ENCODE measurements at places on chromosomes 1 and 21.
A peak's percentile ranks its signal among the peaks of the same experiment; 100 is the strongest.

DNA sequence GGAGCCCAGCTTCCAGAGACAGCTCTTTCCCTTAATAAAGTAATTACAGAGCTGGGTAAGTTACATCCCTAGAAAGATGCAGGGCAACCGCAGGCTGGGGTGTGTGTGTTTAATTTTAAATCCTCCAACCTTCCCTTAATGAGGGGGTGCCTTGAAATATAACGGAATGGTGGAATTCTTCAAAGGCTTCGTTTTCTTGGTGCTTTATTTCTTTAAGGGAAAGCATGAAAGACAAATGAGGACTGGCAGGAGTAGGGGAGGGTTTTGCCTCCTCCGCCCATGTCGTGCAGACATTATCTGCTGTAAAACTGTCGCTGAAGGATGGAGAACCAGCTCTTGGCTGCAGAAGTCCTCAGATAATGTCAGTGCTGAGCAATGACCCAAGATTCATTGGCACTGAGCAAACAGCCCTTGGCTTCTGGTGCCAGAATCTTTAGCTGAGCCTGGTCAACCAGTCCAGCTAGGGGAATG lies 15.5 kb downstream of the SLC6A17 start:
- no peak for DNase-seq

DNA sequence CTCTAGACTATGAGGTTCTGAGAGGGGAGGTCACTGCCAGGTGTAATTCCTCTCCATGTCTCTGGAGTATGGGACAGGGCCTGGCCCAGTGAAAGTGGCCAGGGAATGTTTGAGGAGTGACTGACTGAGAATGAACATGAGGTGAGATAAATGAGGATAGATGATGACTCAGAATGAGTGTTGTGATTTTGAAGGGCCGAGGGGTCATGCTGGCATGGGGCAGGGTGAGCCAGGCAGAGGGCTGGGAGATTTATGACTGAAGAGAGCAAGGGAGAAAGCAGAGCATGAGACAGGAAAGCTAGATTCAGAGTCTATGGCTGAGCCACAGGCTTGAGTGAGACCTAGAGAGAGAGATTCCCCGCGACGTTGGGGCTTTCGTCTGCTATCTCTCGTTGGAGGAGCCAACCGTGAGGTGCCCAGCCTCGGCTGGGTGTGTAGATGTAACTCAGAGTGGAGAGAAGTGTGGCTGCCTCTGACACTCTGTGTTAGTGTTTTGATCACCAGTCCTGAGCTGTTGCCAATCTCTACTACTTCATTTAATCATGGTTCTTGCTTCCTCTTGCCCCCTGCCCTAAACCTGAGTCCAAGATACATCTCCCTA lies 50.1 kb downstream of the FOXD2 start:
- no peak for DNase-seq

DNA sequence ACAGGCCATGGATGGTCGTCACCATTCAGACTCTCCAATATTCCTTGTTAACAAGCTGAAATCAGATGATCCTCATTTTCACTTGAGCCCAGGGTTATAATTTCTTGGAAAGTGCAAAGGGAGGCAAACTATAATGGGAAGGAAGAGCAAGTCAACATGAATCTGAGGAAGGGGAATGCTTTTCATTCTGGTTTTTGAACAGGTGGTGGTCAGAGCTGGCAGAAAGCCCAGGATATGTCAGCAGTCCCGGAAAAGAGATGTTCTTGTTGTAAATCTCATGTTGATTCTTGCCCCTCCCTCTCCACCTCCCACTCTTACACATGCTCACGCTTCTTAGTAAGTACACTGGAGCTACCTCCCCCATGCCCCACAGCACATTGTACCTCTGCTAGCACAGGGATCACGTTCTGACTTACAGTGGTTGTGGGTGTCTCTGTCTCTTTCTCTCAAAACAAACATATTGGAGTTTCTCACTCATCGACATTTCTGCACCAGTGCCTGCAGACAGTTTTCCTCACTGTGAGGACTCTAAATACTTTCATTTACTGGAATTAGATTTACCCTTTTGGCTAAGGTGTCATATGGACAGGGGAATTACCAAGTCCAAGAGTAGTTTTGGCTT lies 77.6 kb downstream of the XCL2 start:
- peak; percentile 94 for DNase-seq

DNA sequence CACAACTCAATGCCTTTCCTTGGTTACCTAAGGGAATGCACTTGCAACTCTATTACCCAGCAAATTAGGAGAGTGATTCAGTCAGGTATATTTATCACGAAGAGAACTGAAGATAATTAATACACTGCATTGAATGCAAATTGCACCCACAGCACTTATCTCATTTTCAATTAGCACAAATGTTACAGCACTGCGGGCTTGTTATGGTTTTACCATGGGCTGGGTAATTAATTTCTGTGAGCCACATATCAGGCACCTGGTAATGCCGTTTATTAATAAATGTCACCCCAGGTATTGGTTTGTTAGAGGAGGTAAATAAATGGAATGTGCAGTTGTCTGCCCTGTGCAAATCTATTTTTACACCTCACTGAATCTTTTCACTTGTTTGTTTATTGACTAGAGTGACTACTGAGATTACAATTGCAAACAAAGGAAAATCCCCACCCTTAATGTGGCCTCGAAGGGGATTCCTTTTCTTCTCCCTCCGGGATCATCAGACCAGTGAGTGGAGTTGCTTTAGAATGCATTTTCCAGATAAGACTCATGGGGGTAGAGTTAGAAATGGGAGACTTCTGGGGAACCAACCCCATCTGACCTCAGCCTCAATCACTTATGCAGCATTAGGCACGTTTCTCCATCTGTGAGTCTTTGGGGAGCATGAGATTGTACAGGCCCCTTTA lies 269.3 kb downstream of the RPS6KC1 start:
- no peak for DNase-seq

DNA sequence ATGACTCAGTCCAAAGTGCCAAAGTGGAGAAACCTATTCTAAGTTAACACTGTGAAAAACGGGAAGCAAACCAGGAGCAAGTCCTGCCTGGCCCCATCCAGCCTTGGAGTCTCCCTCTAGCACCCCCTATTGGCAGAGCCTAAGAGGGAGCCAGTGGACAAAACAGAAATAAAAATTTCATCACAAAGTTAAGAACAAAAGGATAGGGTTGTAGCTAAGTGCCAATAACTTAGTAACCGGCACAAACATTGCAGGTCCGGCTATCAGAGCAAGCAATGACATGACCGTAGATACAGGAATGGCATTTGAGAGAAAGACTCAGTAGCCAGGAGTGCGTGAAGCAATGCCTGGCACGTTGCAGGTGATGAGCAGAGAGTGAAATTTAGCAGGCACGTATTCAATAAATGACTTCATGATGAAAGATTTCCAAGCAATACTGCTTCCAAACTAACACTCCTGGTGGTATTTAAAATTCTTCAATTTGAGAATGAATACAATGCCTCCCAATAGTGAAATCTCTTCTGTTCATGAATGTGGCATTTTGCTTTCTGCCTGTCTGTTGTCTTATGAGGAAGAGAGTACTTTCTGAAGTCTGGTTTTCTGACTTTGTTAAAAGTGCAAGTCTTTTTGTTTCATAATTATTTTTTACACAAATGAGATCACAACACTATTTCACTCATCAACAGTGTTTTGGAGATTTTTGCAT lies 391.0 kb downstream of the OMA1 start:
- DNase-seq: peak; percentile 11

DNA sequence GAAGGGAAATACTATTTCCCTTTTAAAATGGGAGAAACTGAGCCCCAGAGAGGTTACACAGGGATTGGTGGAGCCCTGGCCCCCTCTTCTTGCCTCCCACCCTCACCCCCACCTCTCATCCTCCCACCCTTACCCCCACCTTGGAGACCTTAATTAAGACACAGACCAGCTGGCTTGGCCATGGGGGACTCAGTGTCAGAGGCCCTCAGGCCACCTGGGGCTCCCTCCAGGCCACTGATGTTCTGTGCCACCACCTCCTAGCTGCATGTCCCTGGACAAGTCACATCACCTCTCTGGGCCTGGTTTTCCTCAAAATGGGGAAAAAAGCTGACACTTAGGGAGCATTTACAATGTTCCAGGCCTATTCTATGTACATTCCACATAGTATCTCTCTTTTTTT lies 51.5 kb downstream of the SDC3 start:
- DNase-seq: no peak

DNA sequence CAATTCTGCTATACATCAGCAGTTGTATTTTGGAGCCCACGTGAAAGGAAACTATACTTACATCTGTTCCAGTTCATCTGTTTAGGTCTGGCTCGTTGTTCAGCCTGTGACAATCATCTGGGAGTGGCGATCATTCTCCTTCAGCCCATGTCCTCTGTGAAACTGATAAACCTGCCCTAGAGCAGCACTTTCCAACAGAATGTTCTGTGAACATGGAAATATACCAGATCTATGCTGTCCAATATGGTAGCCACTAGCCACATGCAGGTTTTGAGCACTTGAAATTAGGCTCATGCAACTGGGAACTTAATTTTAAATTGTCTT lies 24.5 kb upstream of the COQ8A start:
- DNase-seq: no peak

GRCh38 chr21:39060485-39061083 lies 122.7 kb downstream of the PSMG1 start:
- no peak for DNase-seq

GRCh38 chr21:25916226-25916625 lies 181.5 kb downstream of the GABPA start:
- DNase-seq: no peak

- DNase-seq: no peak
Observed at GRCh38 chr1:185425163-185425562, 108.1 kb upstream of the IVNS1ABP start.

DNA sequence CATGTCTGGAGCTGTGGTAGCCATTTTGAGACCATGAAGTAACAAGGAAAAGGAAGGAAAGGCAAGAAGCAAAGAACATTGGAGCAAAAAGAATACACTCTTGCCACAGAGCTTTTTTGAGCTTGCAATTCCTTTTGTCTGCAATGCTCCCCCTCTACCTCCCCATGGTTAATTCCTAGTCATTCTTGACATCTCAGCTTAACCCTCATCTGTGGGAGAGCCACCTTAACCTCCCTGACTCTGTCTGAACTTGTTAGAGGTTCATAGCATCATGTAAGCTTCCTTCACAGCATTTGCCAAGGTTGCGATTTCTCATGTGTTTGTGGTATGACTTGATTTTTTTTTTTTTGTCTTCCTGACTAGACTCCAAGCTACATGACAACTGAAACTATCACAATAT lies 564.1 kb upstream of the PLXNA2 start:
- DNase-seq: no peak

- peak; percentile 6 for DNase-seq
Observed at GRCh38 chr1:111754984-111755330, 744 bp upstream of the DDX20 start.

GRCh38 chr1:159341736-159342135 lies 39.6 kb downstream of the FCER1A start:
- no peak for DNase-seq

- DNase-seq: no peak
Observed at GRCh38 chr1:45762291-45762690, 11.8 kb upstream of the IPP start.

DNA sequence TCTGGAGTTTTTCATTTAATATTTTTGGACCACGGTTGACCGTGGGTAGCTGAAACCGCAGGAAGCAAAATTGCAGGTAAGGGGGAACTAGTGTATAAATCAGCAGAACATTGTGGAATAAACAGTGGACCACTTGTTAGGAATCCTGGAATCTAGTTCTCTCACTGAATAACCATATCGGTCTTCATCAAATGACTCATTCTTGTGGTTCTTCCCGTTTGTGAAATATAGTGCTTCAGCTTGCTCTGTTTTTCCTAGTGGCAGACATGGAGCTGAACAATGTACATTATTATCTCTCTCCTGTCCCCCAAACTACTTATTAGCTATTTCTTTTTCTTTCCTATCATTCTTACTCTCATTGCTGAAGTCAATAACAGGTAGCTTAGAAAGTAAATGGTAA lies 61.9 kb downstream of the HSPA13 start:
- no peak for DNase-seq

DNA sequence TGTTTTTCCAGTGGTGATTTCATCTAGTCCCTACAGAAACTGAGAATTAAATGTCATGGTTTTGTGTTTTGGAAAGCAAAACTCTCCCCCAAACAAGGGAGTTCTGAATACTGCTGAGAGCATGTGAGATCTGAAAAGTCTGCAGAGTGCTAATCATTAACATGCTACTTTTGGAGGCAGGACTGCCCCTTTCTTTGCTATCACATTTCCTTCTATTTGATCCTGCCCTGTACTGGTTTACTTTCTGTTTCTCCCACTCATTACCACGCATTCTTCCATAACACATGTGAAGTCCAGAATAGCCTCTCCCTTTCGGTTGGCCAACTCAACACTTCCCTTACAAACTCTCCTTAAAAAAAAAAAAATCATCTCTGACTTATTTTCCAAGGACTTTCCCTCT lies 63.6 kb downstream of the GADD45A start:
- no peak for DNase-seq

- DNase-seq: peak; percentile 11
Observed at GRCh38 chr1:203797948-203798655, 2.7 kb downstream of the ZBED6 start.

DNA sequence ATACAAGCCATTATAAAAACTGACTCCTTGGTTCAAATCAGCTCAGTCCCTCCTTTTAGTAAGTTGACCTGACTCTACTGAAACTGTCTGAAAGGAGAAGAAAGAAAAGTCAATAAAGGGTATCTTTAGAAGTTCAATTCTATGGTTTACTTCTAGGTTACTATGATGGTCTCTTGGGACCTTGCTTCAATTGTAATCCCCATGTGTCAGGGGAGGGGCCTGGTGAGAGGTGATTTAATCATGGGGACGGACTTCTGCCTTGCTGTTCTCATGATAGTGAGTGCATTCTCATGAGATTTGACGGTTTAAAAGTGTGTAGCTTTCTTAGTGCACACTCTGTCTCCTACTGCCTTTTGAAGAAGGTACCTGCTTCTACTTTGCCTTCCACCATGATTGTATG lies 31.7 kb upstream of the FNBP1L start:
- DNase-seq: no peak

DNA sequence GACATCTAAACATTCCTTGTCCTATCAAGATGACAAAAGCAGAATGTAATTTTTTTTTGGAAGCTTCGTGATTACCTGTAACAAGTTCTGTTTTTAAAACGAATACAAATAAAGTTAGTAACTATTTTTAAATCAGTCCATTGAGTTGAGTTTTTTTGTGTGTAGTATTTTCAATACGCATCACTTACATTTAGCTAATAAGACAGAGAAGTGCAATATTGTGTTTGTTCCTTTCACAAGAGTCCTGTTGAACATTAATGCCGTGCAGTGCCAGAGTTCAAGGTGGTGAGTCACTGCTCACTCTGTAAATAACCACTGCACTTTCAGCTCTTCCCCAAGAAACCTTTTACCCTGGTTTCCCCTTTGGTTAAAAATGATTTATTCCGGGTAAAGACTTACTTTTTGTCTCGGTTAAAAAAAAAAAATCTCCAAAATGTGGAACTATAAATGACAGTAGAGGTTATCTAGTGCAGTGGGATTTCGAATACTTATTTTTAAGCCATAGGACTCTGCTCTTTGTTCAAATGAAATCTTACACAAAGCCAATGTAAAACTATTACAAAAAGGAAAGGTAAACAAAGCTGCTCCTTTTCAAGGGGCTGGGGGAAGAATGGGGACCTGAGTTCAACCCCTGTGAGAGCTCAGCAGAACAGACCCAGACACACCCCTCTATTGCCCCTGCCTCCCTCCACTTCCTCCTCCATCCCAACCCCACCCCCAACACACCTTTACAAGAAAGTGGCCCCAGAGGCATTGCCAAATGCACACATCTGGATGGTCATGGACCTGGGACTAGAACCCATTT lies 14.8 kb upstream of the NCMAP start:
- DNase-seq: no peak

All from NCI-H2081 (cell line).